ENCODE measurements at places on chromosomes 16 and 17.
A peak's percentile ranks its signal among the peaks of the same experiment; 100 is the strongest.

GRCh38 chr17:1624650-1625049, 4.0 kb downstream of the SLC43A2 start:
- DNase-seq, result no peak

- peak; percentile 91 for DNase-seq
Measured at GRCh38 chr16:25007284-25007984, 7.7 kb downstream of the ARHGAP17 start.

DNA sequence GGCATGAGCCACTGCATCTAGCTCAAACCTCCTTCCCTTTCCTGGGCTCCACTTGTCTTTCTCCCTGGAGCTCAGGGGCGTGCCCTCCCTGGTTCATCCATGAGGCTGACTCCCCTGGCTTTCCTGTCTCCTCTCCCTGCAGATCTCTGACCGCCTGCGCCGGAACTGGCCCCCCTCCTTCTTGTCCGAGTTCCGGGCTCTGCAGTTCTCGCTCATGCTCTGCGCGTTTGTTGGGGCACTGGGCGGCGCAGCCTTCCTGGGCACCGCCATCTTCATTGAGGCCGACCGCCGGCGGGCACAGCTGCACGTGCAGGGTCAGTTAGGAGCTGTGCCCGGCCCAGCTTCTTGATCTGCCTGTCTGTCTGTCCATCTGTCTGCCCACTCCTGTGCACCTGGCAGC, 1.2 kb upstream of the LAT start:
- no peak for DNase-seq

- DNase-seq, result peak; percentile 90
Measured at GRCh38 chr17:30433514-30433913, 43.7 kb upstream of the GOSR1 start.

GRCh38 chr16:83996481-83997252, 28.6 kb downstream of the NECAB2 start:
- no peak for DNase-seq

DNA sequence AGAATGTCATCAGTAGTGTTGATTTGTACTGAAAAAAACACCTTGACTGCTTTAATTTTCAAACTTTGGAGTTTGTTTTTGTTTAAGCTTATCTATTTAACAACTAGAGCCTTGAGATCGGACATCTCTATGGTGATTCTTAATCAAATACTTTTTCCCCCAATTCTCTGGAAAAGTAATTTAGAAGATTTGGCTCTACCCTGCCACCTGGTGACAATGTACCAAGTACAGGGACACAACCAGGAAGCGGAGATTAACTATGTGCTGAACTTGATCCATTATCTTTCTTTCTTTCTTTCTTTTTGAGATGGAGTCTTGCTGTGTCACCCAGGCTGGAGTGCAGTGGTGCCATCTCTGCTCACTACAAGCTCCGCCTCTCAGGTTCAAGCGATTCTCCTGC, 30.8 kb downstream of the USP43 start:
- no peak for DNase-seq

DNA sequence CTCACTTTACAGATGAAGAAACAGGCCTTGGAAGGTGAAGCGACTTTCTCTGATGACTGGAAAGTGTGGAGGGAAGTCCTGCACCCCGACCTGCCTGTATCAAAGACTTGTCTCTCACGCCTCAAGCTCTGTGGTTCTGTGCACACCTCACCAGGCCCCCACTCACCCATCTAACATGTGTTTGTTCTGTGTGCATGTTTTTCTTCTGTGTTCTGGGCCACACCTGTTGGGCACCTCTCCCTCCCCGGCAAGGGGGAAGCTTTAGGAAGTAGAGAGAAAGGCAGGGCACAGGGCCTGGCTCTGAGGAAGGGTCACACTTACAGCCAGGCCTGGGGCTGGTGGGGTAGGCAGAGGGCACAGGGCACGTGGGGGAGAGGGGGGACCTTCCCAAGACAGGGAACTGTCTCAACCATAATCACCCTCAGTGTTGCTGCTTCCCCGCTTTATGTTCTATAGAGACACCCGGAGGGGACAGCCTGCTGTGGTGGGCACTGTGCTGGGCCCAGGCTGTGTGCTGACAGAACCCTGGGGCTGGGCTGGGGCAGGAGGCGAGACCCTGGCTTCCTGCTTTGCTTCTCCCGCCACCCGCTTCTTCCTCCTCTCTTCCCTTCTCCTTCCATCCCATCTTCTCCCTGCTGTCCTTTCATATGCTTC, 7.3 kb downstream of the RPRML start:
- no peak for DNase-seq

DNA sequence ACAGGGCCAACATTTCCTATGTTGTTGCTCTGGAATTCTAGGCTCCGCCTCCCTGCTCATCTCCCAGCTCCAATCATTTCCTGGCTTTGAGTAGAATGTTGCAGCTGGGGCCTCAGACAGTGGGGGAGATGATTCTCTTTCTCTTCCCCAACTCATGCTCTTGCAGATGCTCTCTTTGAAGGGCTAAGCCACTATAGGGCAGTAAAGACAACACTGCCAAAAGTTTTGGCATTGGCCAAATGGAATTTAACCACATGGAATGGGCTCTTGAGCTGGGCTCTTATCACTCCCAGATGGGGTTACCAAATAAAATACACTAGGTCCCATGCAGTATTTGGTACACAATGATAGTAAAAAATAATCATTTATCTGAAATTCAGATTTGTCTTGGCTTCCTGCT, 19.6 kb upstream of the EFCAB13 start:
- DNase-seq, result no peak

DNA sequence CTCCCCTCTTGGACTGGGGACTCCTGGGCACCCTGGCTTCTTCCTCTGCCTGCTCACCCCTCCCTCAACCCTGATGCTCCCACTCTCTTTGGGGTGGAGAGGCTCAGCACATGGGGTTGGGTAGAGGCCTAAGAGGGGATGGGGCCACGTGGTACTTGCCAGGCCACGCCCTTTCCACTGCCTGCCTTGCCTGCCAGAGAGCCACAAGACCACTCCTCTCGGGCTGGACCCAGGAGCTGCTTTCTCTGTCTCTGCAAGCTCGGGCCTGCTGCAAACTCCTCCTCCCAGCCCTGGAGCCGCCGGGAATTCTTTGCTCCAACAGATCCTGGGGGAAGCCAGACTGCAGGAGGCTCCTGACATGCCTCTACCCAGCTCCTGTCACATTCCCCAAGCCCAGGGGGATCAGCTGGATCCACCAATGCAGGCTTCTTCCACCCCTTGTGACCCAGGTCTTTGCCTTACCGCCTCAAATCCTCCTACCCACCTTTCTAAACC, 11.8 kb downstream of the DLX4 start:
- no peak for DNase-seq

GRCh38 chr17:394718-395095, 42.1 kb upstream of the RPH3AL start:
- DNase-seq, result no peak

DNA sequence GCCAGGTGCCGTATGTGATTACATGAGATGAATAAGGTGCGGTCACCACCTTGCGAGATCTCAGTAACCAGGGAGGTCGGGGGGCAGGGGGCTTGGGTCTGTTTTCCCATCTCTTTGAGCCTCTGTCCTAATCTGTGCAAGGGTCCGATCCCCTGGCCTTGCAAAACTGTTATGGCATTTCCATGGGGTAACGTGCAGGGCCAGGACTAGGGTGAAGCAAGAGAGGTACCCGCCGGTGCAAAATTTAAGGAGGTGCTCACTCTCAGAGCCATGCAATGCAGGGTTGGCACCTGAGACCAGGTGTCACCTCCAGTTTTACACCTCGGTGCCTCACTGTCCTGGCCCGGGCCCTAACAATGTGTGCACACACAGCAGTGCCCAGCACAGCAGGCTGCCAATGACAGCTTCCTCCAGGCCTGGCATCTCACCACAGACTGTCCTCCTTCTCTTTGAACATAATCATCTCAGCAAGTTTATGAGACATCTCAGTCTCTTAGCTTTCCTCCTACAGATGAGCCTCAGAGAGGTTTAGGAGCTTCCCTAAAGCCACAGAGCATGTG, 43.6 kb downstream of the C16orf95 start:
- no peak for DNase-seq

GRCh38 chr17:17411692-17412091, 65.1 kb upstream of the MED9 start:
- no peak for DNase-seq

- no peak for DNase-seq
Measured at GRCh38 chr16:29927070-29927905, 1.3 kb upstream of the KCTD13 start.

- no peak for DNase-seq
Measured at GRCh38 chr16:69270395-69270794, 40.8 kb upstream of the VPS4A start.

GRCh38 chr17:62101090-62101489, 36.0 kb upstream of the MED13 start:
- no peak for DNase-seq

- peak; percentile 89 for DNase-seq
Measured at GRCh38 chr17:41894791-41895331, 23.9 kb downstream of the ACLY start.

- DNase-seq, result no peak
Measured at GRCh38 chr16:85649411-85650134, 36.5 kb downstream of the GSE1 start.

- DNase-seq, result no peak
Measured at GRCh38 chr17:47311420-47311819, 12.3 kb upstream of the EFCAB13 start.
